ENCODE measurements at places on chromosomes 6 and 20. TPM values are rescaled to one million over a fixed set of nuclear protein-coding genes. Genes with fewer than 3 reads are reported as not detected.
A peak's percentile ranks its signal among the peaks of the same experiment; 100 is the strongest.

- H3K4me1 ChIP-seq = peaks cover 92% of the 10 kb centered on the region
- no peak for DNase-seq
- H3K4me3 ChIP-seq = no peak overlapping the region
- no peaks in the 10 kb centered on the region for H3K27me3 ChIP-seq
- peaks cover 4% of the 10 kb centered on the region for H3K36me3 ChIP-seq
- peak overlapping the region; percentile 1 for H3K27ac ChIP-seq
Measured at GRCh38 chr20:50528129-50528528, 17.9 kb downstream of the PTPN1 start.

Gene JAG1
- polyA plus RNA-seq = not detected

Gene LPA
- not detected for polyA plus RNA-seq

Gene ULBP3
- 0.22 TPM for polyA plus RNA-seq

Gene CST5
- not detected for polyA plus RNA-seq

- DNase-seq = no peak
- no peaks in the 10 kb centered on the region for H3K4me1 ChIP-seq
- no peak overlapping the region for H3K4me3 ChIP-seq
- no peaks in the 10 kb centered on the region for H3K27me3 ChIP-seq
- no peak overlapping the region for H3K27ac ChIP-seq
Measured at GRCh38 chr20:6605055-6605935, 162.2 kb upstream of the BMP2 start.

DNA sequence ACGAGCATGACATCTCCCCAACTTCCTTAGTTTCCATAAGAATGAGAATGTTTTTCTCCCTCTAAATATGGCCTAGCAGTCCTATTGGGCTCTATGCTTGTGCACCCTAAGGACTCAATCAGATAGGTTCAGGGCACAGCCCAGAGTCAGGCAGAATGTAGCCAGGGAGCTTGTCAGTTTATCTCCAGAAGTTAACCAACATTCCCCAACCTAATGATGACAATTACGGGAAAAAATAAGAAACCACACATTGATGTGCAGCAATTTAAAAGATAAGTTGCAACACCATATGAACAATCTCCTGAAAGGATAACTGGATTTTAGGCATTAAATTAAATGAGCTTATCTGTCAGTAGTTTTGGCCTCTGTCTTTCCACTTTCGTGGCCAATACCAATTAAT lies 71.1 kb downstream of the HDDC2 start:
- no peaks in the 10 kb centered on the region for H3K4me1 ChIP-seq
- H3K36me3 ChIP-seq = no peaks in the 10 kb centered on the region
- no peak overlapping the region for H3K4me3 ChIP-seq
- no peaks in the 10 kb centered on the region for H3K27me3 ChIP-seq
- DNase-seq = no peak

Gene ABHD16B
- polyA plus RNA-seq = not detected

Gene VWA7
- polyA plus RNA-seq = 6.0 TPM

Gene CEP85L
- 7.6 TPM for polyA plus RNA-seq

Gene SPATA2
- polyA plus RNA-seq = 27.1 TPM

Gene MROH8
- polyA plus RNA-seq = 3.8 TPM

Gene WFDC2
- not detected for polyA plus RNA-seq

- H3K4me1 ChIP-seq = peaks cover 17% of the 10 kb centered on the region
- no peak for DNase-seq
- no peak overlapping the region for H3K27ac ChIP-seq
- H3K27me3 ChIP-seq = no peaks in the 10 kb centered on the region
Measured at GRCh38 chr6:53795340-53795701, 516 bp downstream of the LRRC1 start.

GRCh38 chr20:4809707-4810106 lies 88.0 kb downstream of the PRND start:
- H3K27ac ChIP-seq = peak overlapping the region; percentile 99
- peak overlapping the region; percentile 11 for H3K4me3 ChIP-seq
- H3K36me3 ChIP-seq = peaks cover 27% of the 10 kb centered on the region
- H3K4me1 ChIP-seq = peaks cover 82% of the 10 kb centered on the region
- peak; percentile 56 for DNase-seq
- H3K27me3 ChIP-seq = no peaks in the 10 kb centered on the region

DNA sequence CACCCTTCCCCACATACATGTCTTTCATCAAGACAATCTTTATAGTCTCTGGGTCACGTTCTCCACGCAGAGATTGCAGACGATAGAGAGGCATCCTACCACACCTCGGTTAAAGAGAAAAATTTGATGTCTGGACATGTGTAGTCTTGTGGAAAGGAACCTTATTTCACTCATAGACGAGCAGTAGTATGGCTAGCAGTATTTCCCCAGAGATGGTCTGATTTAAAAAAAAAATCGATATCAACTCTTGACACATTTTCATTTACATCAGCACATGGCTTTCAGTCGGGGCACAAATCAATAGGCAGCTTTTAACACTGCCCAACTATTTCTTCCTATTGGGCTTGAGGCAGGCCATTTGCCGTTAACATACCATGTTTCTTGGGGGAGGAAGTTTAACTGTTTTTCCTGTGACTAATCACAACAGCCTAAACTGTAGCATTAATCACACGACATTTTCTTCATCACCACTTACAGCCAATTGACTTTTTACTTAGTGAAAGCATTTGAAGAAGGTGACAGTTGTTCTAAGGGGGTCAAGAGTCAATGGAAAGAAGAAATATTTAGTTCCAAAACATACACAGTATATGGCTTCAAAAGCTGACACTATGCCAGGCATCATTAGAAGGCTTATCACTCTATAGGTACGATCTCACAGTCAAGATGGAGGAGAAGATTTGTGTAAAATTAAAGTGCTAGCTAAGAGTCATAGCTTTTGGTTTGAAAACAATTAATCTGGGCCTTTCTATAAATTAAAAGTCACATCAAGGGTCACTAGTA lies 129.5 kb upstream of the HDAC2 start:
- H3K4me3 ChIP-seq = no peak overlapping the region
- H3K36me3 ChIP-seq = no peaks in the 10 kb centered on the region
- no peak overlapping the region for H3K27ac ChIP-seq
- DNase-seq = no peak
- no peaks in the 10 kb centered on the region for H3K27me3 ChIP-seq
- no peaks in the 10 kb centered on the region for H3K4me1 ChIP-seq

GRCh38 chr6:128432394-128432793 lies 88.0 kb downstream of the PTPRK start:
- H3K27me3 ChIP-seq = no peaks in the 10 kb centered on the region
- H3K4me3 ChIP-seq = no peak overlapping the region
- no peaks in the 10 kb centered on the region for H3K36me3 ChIP-seq
- H3K27ac ChIP-seq = no peak overlapping the region
